ENCODE measurements at places on chromosomes 4 and X.

GRCh38 chr4:184453365-184454160 lies 20.8 kb downstream of the IRF2 start:
- no peak for DNase-seq

DNA sequence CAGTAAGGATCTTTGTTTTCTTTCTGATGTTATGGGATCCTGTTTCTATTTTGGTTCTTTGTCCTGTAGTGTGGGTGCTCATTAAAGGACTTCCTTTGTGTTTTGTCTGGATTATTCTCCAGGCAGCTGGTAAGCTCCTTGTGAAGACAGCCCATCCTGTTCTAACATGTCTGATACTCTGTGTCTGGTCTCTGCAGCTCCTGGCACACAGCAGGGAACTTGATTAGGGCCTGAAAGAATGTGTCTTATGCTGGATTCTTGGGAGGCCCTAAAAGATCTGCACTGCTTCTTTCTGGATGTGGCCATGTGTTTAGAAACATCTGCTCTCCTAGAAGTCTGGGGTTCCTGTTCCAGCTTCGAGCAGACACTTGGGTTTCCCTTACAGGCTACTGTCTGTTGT lies 38.1 kb upstream of the ATXN3L start:
- DNase-seq: no peak

GRCh38 chr4:28233724-28234123 lies 1373.1 kb downstream of the STIM2 start:
- no peak for DNase-seq

DNA sequence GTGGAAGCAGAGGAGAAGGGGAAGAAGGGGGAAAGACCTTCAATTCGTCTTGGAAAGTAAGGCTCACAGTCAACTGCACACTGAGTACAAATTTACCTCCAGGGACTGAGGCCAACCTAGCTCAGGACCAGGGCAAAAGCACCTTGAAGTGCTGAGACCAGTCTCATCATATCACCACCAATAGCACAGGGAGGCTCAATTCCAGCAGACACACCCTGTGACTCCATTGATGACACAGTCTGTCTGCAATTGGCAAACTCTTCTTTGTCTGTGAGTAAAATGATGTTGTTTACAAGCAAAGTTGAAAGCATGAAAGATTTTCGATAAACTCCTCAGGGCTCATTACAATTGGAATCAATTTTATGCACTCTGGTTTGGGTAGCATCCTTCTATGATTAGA lies 32.3 kb downstream of the TRIML1 start:
- DNase-seq: no peak

DNA sequence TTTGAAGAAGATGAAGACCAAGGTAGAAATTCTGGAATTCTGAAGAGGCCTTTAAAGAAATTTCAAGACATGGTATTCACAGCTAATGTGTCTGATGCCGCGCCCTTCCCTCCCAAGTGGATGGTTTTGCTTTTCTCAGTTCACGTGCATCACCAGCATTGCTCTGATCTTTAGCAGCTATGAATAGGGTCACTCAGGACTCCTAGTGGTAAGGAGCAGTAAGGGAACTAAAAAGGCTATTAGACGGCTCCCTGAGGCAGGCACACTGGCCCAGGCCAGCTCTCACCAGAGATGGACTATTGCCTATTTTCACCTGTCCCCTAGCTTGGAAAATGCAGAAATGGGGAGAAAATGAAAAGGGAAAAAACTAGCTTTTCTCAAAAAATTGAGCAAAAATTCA lies 447.5 kb upstream of the RASGEF1B start:
- no peak for DNase-seq

- DNase-seq: no peak
Measured at GRCh38 chr4:105957680-105958079, 62.4 kb downstream of the NPNT start.

DNA sequence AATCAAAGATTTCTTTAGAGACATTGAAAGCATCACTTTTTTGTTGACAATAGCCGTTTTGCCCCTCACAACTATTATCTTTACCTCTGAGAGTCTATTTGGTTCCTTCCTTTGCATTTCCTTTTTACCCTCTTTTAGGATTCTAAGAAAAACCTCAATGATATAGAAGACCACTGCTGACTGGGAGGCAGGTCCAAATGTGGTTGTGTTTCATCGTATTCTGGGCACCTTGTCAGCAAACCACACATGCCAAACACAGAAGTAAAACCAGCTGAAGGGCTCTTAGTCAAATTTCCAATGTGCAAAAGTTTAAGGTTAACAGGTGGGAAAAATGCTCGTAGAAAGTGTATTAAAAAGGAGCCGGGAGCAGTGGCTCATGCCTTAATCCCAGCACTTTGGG lies 5.1 kb upstream of the PRMT9 start:
- DNase-seq: no peak

GRCh38 chr4:4384837-4385236 lies 2.1 kb upstream of the NSG1 start:
- DNase-seq: no peak

DNA sequence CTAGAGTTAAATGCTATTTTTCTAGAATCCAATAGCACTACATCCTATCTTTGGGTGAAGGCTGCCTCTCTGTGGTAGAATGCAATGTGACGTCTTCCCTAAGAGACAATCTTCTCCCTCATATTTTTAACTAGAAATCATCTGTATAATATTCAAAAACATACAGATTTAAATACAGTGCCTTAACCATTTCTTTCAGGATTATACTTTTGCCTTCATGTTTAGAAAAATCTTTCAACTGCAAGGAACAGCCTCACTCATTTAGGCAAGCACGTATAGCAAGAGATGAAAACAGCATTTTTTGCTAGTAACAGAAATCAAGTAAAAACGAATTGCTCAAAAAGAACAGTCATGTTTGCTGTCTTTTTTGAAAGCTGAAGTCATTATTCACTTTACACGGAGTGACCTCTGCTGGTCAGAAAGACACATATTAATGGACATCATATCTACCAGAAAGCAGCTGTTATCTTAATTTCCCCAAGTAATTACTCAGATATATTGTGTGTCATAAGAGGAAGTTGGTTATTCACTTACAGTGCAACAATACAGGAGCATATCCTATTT lies 422.3 kb downstream of the STPG2 start:
- no peak for DNase-seq

- DNase-seq: no peak
Measured at GRCh38 chrX:52852110-52852860, 15.6 kb downstream of the XAGE3 start.

DNA sequence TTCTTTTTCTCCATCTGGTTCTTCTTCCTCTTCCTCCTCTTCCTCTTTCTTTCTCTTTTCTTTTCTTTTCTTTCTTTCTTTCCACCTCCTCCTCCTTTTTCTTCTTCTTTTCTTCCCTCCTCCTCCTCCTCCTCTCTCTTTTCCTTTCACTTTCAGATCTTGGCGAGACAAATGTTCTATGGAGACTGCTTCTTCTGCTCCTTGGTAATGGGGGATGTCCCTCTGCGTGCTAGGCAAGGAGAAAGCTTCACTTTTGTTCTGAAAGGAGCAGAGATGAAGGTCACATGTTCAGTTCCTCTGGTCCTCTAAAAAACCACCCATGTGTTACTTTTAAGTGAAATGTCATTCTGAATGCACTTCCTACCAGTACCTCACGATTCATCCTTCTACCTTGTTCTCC lies 33.2 kb downstream of the NBDY start:
- DNase-seq: no peak

DNA sequence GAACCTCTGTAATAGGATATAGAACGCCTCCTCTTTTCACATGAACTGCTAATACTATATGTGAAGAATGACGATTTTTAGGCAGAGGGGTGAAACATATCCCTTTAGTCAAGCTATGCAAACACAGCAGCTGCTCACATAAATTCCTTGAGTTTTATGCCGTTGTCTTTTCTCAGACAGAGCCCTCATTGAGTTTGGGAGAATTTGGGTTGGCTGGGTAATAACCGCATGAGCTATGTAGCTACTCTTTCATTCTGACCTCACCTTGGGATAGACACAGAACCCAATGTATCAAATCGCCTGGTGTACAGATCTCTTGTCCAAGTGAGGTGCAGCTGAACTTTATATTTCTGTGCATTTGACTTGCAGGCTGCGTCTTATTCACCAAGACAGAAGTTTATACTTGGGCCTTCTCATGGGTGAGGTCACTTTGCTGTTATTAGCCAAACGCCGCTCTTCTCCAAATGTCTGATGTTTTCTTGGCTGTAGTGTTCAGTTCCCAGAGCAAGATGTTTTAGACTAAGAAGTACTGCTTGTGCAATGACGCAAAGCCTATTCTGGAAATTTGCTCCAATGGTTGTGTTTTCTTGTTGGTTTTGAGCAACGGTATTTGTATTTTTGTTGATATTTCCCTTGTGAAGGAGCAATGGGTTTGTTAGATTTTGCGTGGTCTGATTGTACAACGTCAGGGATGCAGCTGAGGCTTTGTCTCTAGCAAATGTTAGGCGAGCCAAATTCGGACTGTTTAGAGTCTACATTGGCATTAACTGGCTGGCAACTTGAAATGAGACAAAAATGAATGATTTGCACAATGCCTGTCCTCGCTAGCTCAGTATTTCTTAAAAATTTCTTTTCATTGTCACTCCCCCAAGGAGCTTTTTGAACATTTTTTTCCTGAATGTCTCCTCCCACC lies 11.2 kb upstream of the SPARCL1 start:
- no peak for DNase-seq

- no peak for DNase-seq
Measured at GRCh38 chrX:42900947-42901346, 123.0 kb upstream of the PPP1R2C start.

- no peak for DNase-seq
Measured at GRCh38 chr4:87011340-87012034, 76.7 kb downstream of the AFF1 start.

GRCh38 chr4:75180790-75181776 lies 248.2 kb downstream of the PARM1 start:
- no peak for DNase-seq

GRCh38 chr4:185534866-185535611 lies at the start of gene PDLIM3:
TSS of gene PDLIM3 (minus strand) at chr4:185535507. CDS start at chr4:185535434, 73 bp downstream.
- DNase-seq: no peak

- no peak for DNase-seq
Measured at GRCh38 chr4:142383800-142384470, 462.2 kb downstream of the INPP4B start.

DNA sequence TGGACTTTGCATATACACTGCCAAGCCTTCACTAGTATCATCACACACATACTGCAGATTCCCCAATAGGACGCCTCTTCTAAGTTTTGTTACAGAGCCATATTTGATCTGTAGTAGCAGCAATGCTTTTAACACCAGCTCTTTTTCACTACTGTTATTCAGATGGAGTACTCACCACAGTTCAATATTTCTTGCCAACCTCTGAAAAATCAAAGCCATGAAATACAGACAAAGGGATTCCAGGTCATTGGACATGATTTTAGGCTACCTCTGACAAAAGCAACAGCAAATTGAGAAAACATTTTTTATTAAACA lies 390.7 kb upstream of the ADGRL3 start:
- DNase-seq: no peak

- no peak for DNase-seq
Measured at GRCh38 chrX:47097018-47097417, 18.8 kb downstream of the RGN start.

DNA sequence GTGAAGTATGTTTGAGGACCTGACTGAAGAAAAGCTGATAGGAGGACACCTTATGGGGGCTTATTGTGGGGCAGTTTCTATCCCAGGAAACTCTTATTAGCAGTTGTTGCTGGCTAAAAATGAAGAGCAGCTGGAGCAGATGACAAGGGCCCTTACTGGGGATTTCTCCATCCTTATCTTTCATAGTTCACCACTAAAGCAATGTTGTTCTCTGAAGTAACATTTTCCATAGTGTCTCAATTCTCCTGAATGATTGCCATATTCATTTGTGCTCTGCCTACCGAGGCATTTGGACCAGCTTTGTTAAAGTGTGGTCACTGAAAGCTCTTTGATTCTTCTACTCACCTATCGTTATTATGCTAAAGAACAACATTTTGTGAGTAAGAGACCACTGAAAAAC lies 7.7 kb downstream of the ENOX2 start:
- DNase-seq: no peak
